ENCODE measurements at places on chromosomes 12 and 14.
A peak's percentile ranks its signal among the peaks of the same experiment; 100 is the strongest.

- peak; percentile 79 for DNase-seq
These were observed 10.6 kb downstream of the PHLDA1 start for GRCh38 chr12:76020731-76021672.

DNA sequence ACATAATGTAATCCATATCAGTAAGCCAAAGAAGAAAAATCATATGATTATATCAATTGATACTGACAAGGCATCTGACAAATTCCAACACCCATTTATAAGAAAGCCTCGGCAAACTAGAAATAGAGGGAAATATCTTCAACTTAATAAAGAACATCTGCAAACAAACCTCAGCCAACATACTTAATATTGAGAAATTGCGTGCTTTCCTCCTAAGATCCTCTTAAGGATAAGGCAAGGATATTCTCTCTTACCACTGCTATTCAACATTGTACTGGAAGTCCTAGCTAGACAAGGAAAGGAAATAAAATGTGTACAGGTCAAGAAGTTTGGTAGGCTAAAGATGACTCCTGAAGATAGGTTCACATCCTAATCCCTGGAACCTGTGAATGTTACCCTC, 115.9 kb downstream of the DERA start:
- DNase-seq = no peak

GRCh38 chr12:122528992-122529391, 1.9 kb downstream of the KNTC1 start:
- DNase-seq = no peak

DNA sequence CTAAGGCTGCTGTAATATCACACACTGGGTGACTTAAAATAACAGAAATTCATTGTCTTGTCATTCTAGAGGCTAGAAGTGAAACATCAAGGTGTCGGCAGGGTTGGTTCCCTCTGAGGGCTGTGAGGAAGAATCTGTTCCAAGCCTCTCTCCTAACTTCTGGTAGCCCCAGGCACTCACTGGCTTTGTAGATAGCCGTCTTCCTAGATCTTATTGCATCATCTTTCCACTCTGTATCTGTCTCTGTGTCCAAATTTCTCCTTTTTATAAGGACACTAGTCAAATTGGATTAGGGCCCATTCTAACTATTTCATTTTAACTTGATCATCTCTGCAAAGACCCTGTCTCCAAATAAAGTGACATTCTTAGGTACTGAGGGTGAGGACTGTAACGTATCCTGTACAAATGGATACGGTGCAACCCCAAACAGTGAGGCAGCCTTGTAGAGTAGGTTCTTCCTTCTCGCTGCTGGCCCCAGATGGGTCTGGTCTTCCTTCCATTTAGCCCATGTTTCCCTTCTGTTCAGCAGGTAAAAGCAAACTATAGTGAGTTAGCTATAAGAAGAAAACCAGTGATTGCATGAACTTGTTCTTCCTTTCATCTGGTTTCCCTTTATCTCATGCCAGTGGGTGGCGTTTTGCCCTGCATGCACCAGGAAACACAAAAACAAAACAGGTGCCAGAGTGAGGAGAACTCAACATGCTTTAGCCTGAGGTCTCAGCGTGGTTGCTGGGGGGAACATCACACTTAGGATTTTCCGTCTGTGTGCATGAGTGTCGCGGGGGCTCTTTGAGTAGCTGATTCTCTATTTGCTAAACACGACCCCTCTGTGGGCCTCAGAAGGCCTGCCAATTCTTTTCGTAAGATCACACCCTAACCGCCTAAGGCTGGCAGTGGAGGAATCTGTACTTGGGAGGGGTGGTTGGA, 19.5 kb downstream of the TTC9 start:
- DNase-seq = peak; percentile 69

GRCh38 chr14:88983755-88984154, 159.3 kb downstream of the TTC8 start:
- DNase-seq = no peak

DNA sequence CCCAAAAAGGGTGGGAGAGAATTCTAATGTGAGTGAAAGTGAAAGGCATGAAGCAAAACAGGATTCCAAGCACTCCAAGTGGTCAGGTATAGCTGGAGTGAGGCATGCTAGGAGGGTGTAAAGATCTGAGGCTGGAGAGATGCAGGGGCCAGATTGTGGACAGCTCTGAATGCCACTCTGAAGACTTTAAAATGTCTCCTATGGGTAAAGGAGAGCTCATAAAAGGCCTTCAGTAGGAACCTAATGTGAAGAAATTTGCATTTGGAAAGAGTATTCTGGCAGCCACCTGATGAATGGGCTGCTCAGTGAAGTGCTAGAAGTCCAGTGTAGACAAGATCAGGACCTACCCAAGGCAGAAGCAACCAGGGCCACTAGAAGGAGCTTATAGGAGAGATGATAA, 68.9 kb downstream of the DNAI7 start:
- DNase-seq = no peak

- DNase-seq = no peak
These were observed 44.6 kb upstream of the PPP4R3A start for GRCh38 chr14:91554535-91555332.

DNA sequence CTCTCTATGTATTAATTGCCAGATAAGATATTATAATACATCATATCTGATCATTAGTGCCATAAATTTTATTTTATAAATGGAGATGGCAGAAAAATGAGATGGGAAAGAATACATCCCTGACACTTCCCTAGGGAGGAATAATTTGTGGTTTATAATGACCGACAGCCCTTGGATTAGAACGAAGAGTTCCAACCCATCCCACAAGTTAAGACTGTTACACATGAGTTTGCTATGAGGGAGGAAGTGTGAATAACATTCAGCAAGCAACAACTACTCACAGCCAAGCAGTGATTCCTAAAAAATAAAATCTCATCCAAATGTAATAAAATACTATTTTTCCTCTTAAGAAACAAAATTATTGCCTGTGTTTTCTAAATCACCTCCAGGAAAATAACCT, 299.0 kb downstream of the CCDC91 start:
- DNase-seq = no peak

- no peak for DNase-seq
These were observed 64.6 kb downstream of the EP400 start for GRCh38 chr12:132014092-132014914.

GRCh38 chr14:101889366-101889765, 75.0 kb upstream of the DYNC1H1 start:
- no peak for DNase-seq

DNA sequence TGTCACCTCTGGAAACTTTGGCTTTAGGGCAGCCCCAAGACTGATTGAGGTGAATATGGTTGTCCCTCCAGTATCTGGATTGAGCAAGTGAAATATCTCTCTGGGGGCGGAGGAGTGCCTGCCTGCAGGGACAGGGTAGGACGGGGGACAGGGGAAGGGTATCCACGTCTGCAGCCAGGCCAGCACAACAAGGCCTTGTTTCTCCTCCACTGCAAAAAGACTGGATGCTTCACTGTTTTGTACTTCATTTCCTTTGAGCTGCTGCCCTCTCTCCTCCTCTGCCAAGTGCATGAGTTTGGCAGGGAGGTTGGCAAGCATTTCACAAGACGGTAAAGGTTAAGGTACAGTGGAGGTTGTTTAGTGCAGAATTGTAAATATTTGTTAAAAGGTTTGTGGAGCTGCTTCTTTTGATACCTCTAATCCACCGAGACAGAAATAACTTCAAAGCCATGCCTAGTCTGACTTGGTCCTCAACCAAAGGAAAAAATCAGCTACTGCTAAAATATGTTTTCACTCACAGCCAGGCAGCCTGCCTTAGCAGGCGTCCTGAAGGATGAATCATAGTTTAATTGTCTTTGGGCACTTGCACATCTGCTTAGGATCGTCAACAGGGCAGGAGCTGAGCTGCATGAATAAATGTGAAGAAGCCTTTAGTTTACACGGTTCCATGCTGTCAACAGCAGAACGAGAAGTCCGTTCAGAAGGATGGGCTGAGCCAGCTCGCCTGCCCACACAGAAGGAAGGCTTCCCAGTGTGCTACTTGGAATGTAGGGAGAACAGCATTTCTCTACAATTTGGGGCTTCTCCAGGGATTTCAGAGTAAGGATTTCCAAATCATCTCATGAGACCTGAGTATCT, 269.7 kb downstream of the TTC6 start:
- no peak for DNase-seq

DNA sequence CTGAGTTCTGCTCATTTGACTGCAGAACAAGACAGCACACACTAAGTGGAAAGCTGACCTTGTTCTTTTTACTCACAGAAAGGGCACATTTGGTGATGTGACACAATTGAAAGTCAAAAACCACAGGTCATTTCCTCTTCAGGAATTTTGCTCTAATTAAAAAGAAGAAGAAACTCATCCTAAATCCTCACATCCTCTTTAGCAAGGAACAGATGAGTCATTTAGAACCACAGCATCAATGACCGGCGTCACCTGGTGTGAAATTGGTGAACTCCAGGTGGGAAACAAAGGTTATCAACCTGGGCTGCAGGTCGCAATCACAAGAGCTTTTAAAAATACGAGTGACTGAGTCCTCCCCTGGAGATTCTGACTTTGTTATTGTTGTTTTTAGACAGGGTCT, 2.9 kb upstream of the RNU6-8 start:
- DNase-seq = peak; percentile 8

GRCh38 chr14:73231981-73232851, 5.1 kb upstream of the PAPLN start:
- no peak for DNase-seq

DNA sequence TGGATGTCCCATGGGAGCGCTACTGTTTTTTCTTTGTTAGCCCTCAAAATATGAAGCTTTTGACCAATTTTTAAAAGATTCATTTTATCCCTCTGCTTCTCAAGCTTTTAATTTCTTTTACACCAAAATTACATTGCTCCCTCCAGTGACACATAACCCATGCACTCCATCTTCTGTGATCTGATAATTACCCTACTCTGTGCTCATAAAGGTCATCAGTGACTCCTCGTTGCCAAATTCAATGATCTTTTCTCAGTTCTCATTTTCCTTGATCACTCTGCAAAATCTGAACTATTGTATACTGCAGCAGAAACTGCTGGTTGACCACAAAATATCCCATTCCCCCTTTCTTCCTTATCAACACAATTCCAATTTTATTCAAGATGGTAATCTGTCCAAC, 8.7 kb upstream of the PTGDR start:
- DNase-seq = no peak

- no peak for DNase-seq
These were observed 17.1 kb downstream of the BCAT1 start for GRCh38 chr12:24931666-24932405.

DNA sequence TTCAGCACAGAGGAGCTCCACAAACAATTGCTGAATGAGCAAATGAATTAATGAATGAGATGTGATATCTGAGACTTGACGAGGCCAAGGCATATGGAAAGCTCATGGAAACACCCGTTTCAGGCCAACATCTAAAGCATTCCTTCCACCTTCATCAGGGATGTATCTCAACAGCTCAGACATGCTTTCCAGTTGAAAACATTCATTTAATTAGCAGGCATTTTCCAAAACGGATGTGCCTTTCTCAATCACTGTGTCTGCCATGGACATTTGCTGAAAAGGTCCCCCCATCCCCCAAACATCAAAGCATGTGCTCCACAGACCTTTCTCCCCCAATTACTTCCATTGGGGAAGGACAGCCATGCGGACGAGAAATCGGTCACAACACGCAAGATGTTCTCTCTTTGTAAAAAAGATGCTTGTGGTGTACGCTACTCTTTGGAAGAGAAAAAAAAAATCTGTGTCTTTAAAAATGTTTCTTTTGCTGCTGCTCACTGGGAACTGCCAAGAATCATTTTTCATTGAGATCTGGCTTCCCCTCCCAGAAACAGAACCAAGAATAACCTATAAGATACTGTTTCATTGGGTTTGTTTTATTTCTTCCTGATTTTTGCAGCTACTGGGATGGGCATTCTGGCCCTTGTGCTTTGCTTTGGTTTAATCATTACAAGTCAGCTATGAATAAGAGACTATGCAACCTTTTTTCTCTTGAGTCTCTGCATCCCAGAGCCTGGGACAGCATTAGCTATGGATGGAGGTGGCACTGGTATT, 528.2 kb downstream of the MED13L start:
- DNase-seq = no peak

GRCh38 chr14:63470962-63471793, 72.0 kb downstream of the PPP2R5E start:
- peak; percentile 15 for DNase-seq

- DNase-seq = no peak
These were observed 133.4 kb downstream of the KCNA5 start for GRCh38 chr12:5177096-5177495.

DNA sequence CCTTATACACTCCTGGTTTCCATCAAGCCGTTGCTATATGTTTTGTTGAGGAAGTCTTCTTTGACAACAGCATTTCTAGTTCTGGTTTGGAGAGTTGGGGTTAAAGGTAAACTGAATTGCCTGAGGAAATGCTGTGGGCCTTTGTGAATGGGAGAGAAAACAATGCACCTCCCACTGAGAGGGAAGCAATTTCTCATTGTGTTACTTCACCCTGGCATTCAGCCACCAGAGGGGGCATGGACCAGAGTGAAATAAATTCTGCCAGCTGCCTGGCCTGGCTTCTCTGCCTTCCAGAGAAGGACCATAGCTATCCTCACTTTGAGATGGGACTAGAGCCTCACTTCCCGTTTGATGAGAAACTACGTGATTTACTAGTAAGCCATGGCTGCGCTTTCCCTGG, 475.3 kb downstream of the EGLN3 start:
- DNase-seq = peak; percentile 4

- DNase-seq = no peak
These were observed 38.8 kb upstream of the NINJ2 start for GRCh38 chr12:701896-702539.

DNA sequence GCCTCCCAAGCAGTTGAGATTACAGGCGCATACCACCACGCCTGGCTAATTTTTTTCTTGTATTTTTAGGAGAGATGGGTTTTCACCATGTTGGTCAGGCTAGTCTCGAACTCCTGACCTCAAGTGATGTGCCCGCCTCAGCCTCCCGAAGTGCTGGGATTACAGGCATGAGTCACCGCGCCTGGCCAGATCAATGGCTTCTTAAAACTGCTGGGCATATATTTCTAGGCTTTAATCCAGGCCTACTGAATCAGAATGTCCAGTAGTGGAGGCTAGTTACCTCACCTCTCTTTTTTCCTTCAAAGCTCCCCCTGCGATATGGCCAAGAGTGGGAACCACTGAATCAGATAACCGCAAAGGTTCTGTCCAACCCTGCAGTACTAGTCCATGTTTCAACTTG, 17.1 kb downstream of the POU6F1 start:
- DNase-seq = no peak

- no peak for DNase-seq
These were observed 433.9 kb downstream of the PCNX1 start for GRCh38 chr14:71341156-71341555.

GRCh38 chr12:120209851-120210250, 8.9 kb upstream of the RPLP0 start:
- no peak for DNase-seq

All from CD4-positive, alpha-beta T cell treated with Interleukin-12 subunit alpha and Interleukin-12 subunit beta, for 1 hour (primary cell).